Activated CD4-positive, alpha-beta T cell treated with anti-CD3 and anti-CD28 coated beads, Interleukin-2, amount 50 U/mL, for 24 hours (primary cell): ENCODE measurements at places on chromosomes 12 and 14.

GRCh38 chr12:107223821-107224220 is 130.5 kb upstream of the CRY1 start:
- no peak for DNase-seq

DNA sequence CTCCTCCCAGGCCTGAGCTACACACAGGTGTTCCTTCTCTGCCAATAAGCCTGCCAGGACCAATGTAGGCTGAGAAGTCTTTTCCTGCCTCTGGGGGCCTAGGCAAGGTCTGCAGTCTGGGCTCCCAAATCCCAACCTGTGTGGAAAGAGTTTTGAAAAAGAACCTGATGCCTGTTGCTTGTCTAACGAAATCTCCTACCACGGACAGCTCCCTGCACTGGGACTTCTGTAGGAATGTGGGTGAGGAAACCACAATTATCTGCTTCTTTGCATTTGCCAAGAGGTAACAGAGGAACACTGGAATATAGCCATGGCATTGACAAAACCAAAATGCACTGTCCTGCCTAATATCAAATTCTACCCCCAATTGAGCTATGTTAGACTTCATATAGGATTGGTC is 877.0 kb upstream of the TMEM132C start:
- no peak for DNase-seq

- no peak for DNase-seq
Observed at GRCh38 chr14:101357038-101357437, 204.3 kb upstream of the DIO3 start.

GRCh38 chr14:72699852-72700257 is 194.0 kb downstream of the DPF3 start:
- DNase-seq: no peak

GRCh38 chr14:67618617-67619063 is 1.1 kb upstream of the ARG2 start:
- peak; percentile 28 for DNase-seq

DNA sequence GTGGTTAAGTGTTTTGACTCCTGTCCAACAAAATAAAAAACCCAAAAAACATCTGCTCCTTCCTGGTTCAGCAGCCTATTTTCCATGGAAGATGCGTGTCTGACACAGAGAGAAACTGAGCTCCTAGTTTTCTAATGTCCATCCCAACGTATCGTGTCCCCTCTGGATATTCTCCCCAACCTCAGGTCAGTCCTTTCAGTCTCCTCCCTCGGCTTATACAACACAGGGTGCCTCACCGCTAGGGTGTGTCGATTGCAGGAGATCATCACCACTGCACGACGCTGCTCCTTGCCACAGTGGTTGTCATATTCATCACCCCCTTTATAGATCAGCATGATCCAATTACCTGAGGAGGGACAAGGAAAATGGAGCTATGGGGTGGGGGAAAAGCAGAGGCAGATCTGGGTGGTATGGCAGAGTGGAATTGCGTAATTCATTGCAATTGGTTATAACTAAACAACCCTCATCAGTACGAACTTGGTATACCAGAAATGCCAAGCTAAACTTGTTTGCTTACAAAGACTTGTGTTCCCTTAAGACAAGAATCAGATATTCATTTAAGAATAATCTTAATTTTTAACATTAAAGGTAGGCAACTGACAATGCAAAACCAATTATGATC is 5.8 kb downstream of the M6PR start:
- no peak for DNase-seq

DNA sequence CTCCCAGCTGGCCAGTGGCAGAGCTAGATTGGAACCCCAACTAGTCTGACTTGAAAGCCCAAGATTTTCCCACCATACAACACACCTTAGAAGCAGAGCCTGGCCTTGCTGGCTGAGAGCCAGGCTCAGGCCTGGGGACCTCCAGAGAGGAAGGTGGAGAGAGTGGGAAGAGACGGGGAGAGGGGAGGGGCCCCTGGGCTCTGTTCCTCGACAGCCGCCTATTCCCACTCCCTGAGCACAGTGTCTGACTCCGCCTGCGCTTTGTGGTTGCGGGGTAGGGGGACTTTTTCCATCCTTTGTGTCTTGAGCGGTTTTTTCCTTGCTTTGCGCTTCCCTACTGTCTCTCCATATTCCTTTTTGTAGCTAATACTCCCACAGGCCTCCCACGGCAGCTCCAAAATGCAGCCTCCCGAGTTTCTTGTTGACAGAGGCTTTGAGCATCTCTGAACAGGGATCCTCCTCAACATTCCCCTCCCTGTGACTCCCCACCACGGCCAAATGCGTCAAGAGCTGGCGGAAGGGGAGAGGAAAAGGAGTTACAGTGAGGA is 4.0 kb upstream of the KCNH3 start:
- DNase-seq: no peak

- DNase-seq: no peak
Observed at GRCh38 chr12:94416613-94417012, 43.1 kb downstream of the CEP83 start.

DNA sequence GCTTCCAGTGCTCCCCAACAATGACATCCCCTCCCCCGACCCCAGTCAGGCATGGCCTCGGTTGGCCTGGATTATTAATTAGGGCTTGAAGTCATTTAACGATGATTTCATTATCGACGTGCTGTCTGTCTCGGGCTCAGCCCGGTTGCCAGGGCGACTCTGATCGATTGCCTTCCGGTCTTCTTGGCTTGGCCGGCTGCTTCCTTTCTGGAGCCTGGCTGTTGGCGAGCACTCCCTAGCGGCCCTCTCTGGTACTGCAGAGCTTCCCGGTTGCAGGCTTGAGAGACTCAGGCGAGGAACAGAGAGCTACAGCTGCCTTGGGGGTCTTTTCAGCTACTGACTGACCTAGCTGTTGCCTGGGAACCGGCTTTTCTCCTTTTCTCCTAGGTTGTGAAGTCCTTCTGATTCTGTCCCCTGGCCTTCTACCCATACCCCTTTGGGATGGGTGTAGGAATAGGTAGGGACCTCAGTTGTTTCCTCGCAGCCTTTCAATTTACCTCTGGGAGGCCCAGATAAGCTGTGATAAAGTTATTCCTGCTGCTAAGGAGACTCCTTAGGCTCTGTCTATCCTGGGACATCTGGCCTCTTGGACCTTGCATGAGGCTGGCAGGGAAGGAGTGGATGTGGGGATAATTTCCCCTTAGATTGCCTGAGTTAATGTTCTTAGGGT is 5.5 kb upstream of the CISTR start:
- DNase-seq: peak; percentile 67

DNA sequence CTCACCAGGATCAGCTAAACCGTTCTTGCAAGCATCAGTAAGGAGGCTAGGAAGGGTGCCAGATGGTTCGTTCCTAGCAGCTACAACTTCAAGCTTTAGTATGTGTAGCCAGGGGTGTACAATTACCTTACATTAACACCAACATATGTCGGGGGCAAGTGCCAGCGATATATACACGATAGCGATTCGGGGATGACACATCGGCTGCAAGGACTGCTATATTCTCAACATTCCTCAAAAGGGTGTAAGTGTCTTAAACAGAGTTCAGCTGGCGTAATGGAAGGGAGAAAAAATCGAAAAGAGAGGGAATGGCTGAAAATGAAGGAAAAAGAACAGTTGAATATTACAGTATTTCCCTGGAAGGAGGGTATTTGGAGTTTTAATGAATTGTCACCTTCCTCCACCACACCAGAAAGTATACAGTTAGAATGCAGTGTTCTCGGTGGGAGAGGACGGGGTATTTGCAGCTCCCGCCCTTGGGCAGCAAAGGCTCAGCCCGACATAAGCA is 545 bp downstream of the LIMA1 start:
- no peak for DNase-seq
